ENCODE measurements at places on chromosomes 3 and 15.

DNA sequence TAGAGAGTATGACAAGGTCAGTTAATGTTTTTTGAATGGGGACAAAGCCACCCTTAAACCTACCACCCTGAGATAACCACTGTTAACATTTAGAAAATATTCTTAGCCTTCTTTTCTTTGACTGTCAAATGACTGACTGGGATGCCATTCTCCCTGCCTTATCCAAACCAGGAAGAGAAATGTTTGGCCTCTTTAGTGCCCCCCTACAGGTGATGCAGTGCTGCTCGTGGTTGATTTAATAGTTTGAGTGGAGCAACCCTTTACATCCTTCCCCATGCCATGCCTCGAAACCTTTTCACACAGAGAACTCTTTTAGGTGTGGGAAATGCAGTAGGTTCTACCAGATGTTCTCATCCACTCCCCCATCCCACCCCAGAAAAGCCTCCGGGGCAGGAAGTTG is 38.7 kb upstream of the UMPS start:
- no peak for DNase-seq

- no peak for DNase-seq
Measured at GRCh38 chr3:124126436-124127023, 134.6 kb upstream of the ROPN1 start.

- no peak for DNase-seq
Measured at GRCh38 chr3:142224482-142225072, 808 bp downstream of the GK5 start.

- peak; percentile 46 for DNase-seq
Measured at GRCh38 chr3:44235604-44236484, 5.8 kb upstream of the TOPAZ1 start.

DNA sequence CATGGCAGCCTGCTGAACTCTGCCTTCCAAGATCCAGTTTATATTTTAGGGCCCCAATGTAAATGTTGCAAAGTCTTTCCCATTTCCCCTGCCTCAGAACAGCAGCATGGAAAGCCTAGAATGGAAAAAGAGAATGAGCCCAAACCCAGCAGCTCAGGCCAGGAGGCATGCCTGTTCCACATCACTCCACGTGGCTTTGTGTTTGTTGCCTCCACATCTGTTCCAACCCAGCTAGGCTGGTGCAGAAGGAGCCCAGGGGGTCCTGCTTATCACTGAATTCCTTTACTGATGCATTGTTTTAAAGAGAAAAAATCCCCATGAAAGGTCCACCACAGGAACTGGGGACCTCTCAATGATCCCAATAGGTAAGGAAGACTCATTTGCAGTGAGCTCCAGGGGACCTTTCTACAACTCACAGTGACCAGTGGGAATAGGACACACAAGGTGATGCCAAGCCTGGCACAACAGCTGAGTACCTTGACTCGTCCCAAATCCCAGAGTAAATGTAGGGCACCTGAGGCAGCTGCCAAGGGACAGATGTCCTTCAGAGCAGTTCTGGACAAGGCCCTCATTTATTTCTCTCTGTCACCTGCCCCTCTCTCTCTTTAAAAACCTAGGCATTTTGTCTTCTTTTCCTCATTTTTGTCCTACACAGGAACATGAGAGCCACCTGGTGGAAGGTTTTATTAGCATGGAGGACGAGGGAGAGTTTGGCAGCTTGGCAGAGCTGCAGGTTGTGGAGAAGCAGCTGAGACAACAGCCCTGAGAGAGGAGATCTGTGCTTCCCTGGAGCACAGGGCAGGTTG is 41.7 kb upstream of the ADAMTS17 start:
- no peak for DNase-seq

DNA sequence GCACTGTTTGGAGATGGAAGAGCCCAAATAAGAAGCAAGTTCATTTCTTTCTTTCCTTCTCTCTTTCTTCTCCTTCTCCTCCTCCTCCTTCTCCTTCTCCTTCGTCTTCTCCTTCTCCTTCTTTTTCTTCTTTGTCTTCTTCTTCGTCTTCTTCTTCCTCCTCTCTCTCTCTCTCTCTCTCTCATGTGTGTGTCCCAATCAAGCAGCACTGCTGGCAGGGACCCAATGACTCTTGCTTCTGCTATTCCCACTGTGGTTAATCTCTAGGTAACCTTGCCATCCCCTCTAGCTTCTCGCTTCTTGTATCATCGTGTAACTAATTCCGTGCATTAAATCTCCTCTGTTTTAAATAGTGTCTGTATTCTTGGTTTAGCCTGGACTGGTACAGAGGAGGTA is 26.1 kb upstream of the ZNF280D start:
- no peak for DNase-seq

- DNase-seq = peak; percentile 52
Measured at GRCh38 chr15:74901612-74902063, 5.0 kb downstream of the FAM219B start.

GRCh38 chr15:68541743-68542142 is 37.0 kb upstream of the CORO2B start:
- DNase-seq = no peak

GRCh38 chr3:66472313-66473134 is 28.3 kb downstream of the LRIG1 start:
- DNase-seq = peak; percentile 28

GRCh38 chr3:70565861-70566260 is 253.4 kb upstream of the MDFIC2 start:
- DNase-seq = no peak

- no peak for DNase-seq
Measured at GRCh38 chr15:81433462-81433861, 59.4 kb upstream of the TMC3 start.

DNA sequence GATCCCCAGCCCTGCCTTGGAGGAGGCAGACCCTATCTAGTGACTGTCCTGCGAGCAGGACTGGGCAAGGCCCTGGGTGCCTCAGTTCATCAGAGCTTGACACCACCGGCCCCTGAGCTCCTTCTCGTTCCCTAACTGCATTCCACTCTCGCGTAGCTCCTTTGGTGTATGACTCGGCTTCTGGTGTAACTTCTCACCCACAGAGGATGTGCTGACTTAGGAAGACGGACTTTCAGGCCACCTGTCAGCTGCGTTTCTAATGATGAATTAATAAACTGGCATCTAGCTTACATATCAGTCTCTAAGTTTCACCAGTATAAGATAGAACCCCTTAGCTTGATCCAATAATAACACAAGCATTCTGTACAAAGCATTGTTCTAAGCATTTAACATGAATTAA is 17.5 kb downstream of the ABCF3 start:
- DNase-seq = no peak

- no peak for DNase-seq
Measured at GRCh38 chr15:46416544-46416943, 781.7 kb downstream of the SQOR start.

DNA sequence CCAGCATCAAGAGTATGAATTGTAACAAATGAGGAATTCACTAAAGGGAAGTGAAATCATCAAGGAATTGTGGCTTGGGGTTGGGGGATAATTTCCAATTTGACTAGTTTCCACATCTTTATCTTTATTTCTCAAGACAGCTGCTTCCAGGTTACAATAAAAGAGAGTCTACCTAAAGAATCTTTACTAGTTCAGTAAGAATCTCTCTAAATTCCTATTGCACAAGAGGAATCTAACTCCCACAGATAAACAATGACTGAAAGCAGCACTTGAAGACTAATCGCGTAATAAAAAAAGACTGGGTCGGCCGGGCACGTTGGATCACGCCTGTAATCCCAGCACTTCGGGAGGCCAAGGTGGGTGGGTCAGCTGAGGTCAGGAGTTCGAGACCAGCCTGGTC is 194.4 kb downstream of the KBTBD8 start:
- no peak for DNase-seq

GRCh38 chr3:38561746-38562466 is 65.8 kb downstream of the EXOG start:
- no peak for DNase-seq

DNA sequence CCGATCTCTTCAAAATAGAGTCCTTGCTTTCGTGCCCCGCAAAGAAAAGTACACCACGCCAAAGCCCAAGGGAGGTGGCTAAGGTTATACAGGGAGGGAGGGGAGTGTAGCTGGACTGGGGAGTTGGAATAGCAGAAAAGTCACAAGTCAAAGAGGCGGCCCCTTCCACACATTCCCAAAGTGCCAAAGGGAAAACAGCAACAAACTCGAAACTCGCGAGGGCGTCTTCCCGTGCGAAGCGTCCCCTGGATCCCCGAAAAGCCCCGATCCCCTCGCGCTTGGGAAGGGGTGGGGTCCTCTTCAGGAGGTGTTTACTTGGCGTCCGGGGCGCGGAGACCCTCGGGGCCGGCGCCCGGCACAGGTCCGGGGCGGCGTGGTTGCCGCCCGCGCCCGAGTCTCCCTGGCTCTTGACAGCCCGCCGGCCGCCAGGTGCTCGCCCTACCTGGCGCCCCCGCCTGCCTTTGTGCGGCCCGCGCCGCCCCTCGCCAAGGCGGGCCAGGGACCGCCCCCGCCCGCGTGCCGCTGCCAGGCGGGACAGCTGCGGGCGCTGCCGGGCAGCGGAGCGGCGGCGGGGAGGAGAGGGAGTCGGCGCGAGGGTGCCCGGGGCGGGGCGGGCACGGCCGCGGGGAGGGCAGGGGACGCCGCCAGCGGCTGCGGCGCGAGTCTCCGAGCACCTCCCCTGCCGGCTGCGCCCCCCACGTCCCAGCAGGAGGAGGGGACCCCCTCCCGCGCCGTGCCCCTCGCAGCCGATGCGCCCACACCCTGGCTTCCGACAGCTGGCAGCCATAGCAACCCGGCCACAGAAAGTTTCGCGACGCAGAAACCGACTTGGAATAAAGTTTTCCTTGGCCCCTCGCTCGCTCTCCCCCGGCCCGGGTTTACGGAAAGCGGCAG is 966 bp downstream of the MYO1E start:
- DNase-seq = peak; percentile 42

GRCh38 chr3:61518590-61518989 is 42.8 kb upstream of the PTPRG start:
- DNase-seq = no peak

DNA sequence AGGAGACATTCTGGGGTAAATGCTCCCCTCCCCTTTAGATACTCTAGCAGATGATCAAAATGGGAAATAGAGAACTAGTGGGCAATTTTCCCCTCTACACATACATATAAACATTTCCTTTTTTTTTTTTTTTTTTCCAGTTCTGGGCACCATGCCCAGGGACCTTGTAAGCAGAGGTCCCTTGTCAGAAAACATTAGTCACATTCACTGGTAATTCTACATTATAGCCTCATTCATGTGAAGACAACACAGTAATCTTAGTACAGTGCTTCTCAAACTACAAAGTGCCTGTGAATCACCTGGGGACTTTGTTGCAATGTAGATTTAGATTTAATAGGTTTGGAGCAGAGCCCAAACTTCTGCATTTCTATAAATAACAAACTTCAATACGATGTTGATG is 60.1 kb upstream of the ACTC1 start:
- DNase-seq = no peak

GRCh38 chr3:45387636-45388348 is 584 bp upstream of the LARS2 start:
- no peak for DNase-seq

DNA sequence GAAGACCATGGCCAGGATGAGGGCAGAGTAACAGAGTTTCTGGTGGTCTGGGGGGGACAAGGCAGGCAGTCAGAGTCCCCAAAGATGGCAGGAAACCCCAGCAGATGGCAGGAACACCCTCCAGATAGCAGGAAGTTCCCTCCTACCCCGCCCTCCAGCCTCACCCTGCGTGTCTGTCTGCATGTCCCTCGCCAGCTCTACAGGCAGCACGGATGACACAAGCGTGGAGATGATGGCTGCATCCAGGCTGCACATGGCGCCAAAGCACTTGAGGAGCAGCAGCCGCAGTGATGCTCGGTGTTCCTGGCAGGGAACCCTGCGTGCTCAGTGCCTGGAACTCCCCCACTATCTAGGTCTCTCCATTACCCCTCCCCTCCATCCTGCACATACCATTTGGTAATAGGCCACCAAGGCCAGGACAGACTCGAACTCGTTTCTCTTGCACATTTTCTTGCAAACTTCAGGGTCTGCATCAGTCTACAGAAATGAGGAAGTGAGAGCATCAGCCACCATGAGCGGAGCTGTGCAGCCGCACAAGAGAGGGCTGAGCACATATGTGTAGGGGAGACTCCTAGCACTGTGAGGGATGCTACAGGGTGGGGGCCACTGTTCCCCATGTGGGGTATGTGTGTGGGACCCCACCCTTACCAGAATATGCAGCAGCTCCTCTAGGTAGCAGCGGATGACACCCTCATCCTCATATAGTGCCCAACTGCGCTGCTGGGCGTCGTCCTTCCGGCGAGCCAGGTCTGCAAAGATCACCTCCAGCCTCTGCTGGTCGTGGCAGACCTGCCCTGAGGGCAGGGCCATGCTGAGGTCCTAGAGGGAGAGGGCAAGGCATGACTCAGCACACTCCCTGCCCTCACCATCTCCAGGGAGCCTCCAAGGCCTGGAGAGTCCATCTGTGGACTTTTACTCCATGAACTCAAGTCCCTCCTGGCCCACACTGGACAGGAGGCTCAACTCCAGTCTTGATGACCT is 6.0 kb downstream of the NCKIPSD start:
- no peak for DNase-seq

GRCh38 chr3:14431917-14432834 is 29.8 kb downstream of the SLC6A6 start:
- peak; percentile 95 for DNase-seq

GRCh38 chr15:85582131-85583079 is 202.0 kb downstream of the AKAP13 start:
- DNase-seq = peak; percentile 68

- no peak for DNase-seq
Measured at GRCh38 chr3:67245545-67245944, 247.4 kb downstream of the KBTBD8 start.

GRCh38 chr3:12947504-12948369 is 106.4 kb upstream of the RPL32 start:
- DNase-seq = no peak

- DNase-seq = no peak
Measured at GRCh38 chr15:95059346-95059905, 828.1 kb downstream of the MCTP2 start.

GRCh38 chr15:37814847-37815515 is 119.5 kb upstream of the TMCO5A start:
- no peak for DNase-seq

- DNase-seq = no peak
Measured at GRCh38 chr3:567488-568185, 371.1 kb downstream of the CHL1 start.

- no peak for DNase-seq
Measured at GRCh38 chr3:32551087-32551486, 19.6 kb downstream of the DYNC1LI1 start.

DNA sequence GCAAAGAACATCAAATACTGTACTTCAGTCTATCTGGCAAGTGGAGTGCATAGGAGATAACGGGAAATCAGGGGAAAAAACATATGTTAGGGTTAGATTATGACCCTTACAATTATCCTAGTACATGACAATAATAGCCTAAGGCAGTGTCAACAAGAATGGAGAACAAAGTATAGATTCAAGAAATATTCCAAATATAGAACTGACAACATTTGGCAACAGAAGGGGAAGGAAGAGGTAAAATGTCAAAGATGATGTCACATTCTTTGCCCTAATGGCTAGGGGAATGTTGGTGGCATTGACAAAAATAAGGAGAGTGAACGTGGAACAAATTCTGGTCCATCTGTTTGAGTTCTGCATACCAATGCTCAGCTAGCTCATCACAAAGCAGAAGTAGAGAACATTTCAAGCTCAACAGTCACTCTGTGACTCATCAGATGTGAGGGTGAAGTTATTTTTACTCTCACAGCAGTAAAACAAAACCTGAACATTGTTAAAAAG is 15.5 kb upstream of the ATP8B4 start:
- no peak for DNase-seq

All from activated naive CD8-positive, alpha-beta T cell treated with anti-CD3 and anti-CD28 coated beads for 36 hours (primary cell).